ENCODE measurements at places on chromosomes 5 and 9.

DNA sequence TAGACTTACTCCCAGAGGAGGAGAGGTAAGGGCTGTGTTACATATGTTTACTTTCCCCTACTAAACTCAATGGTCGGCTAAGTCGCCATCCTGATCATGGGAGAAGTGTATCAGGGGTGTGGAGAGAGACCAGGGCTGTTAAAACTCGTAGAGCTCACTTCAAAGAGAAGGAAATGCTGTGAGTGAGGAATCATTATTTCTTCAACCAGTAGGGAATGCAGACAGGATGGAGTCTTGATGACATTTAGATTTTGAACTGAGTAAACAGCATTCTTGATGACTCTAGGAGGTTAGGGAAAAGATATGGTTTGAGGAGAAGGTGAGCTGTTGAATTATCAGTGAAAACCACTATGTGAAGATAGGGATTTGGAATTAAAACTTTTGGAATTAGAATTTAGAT is 17.3 kb downstream of the RECK start:
- no peak overlapping the region for H3K4me3 ChIP-seq
- no peaks in the 10 kb centered on the region for H3K4me1 ChIP-seq
- no peak for DNase-seq
- H3K36me3 ChIP-seq, result no peaks in the 10 kb centered on the region

- no peaks in the 10 kb centered on the region for H3K36me3 ChIP-seq
- no peaks in the 10 kb centered on the region for H3K27me3 ChIP-seq
- H3K4me1 ChIP-seq, result no peaks in the 10 kb centered on the region
Observed at GRCh38 chr5:170655476-170655875, 128.0 kb upstream of the GABRP start.

GRCh38 chr9:112548836-112549595 is 62.4 kb downstream of the KIAA1958 start:
- H3K27ac ChIP-seq, result no peak overlapping the region
- no peaks in the 10 kb centered on the region for H3K36me3 ChIP-seq
- H3K4me1 ChIP-seq, result no peaks in the 10 kb centered on the region
- no peaks in the 10 kb centered on the region for H3K27me3 ChIP-seq

GRCh38 chr5:32165597-32165996 is 8.5 kb downstream of the GOLPH3 start:
- no peak for DNase-seq
- peaks cover 20% of the 10 kb centered on the region for H3K36me3 ChIP-seq
- no peaks in the 10 kb centered on the region for H3K27me3 ChIP-seq
- no peak overlapping the region for H3K27ac ChIP-seq
- peaks cover 25% of the 10 kb centered on the region for H3K4me1 ChIP-seq
- no peak overlapping the region for H3K4me3 ChIP-seq

GRCh38 chr5:16418471-16418922 is 47.1 kb downstream of the ZNF622 start:
- H3K36me3 ChIP-seq, result no peaks in the 10 kb centered on the region
- H3K4me3 ChIP-seq, result no peak overlapping the region
- no peaks in the 10 kb centered on the region for H3K27me3 ChIP-seq
- no peak overlapping the region for H3K27ac ChIP-seq
- no peaks in the 10 kb centered on the region for H3K4me1 ChIP-seq
